Dermis microvascular lymphatic vessel endothelial cell (primary cell): ENCODE measurements at places on chromosomes 1 and 21. TPM values are rescaled to one million over a fixed set of nuclear protein-coding genes. Genes with fewer than 3 reads are reported as not detected.

DNA sequence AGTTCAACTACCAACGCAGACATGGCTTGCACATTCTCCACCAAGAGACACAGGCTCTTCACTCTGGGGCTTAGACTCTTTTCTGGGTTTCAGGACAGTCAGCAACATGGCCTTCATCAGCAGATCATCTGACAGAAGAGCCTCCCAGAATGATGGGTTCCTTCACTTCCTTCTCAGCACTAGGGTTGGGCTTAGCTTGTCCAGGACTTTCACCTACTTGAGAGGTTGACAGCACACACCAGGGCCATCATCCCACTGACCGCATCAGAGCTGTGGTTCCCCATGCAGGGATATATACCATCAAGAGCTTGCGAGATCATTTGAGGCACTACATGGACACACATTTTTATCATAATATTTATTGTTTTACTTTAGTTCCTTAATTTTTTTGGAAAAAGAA is 10.4 kb upstream of the NCF2 start:
- DNase-seq = no peak

DNA sequence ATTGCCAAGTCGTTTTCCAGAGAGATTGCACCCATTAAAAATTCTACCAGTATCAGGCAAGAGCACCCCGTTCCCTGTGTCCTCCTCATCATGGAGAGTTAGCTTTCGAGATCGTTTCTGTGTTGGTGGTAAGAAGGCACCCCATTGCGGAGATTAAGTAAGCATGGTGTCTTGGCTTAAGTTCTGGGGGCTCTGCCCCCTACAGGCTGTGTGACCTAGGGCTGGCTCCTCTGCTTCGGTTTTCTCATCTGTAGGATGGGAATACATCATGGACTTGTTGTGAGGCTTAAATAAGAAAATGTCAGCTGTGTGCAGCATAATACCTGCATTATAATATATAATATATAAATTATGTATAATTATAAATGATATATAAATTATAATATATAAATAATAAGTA is 36.8 kb upstream of the TENT5C start:
- DNase-seq = no peak

The FBXO42 gene
- 5.9 and 10.1 TPM in 2 replicates for total RNA-seq

The TNFRSF1B gene
- 12.4 and 14.8 TPM in 2 replicates for total RNA-seq

The RHEX gene
- total RNA-seq = not detected in 2 replicates
